ENCODE measurements at places on chromosomes 7 and 10.

DNA sequence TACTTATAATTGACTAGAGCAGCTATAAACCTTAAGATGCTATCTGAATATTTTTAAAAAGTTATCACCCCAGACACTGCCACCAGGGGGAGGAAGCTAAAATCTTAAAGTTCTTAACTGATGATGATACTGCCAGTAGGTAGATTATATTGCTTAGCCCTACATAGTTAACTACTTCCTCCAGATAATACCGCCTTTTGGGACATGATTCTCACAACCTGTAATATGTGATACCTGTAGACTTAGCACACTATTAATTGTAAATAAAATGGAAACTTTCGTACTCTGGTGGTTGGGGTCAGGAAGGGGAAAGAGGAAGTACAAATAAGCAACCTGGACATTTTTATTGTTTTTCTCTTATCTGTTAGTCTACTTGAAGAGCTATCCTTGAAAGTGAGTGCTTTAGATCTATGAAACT is 268.9 kb downstream of the ADK start:
- DNase-seq = peak; percentile 13

GRCh38 chr10:8173866-8174243 is 119.4 kb downstream of the GATA3 start:
- no peak for DNase-seq

- no peak for DNase-seq
These were observed 78.5 kb upstream of the LANCL2 start for GRCh38 chr7:55286666-55287065.

- DNase-seq = no peak
These were observed 653.7 kb upstream of the SEMA3D start for GRCh38 chr7:85840554-85840953.

All from neural progenitor cell (in vitro differentiated cells).